ENCODE measurements at places on chromosomes 6 and 20.

- no peak for DNase-seq
These were observed 468.5 kb downstream of the KIF16B start for GRCh38 chr20:16104783-16105182.

DNA sequence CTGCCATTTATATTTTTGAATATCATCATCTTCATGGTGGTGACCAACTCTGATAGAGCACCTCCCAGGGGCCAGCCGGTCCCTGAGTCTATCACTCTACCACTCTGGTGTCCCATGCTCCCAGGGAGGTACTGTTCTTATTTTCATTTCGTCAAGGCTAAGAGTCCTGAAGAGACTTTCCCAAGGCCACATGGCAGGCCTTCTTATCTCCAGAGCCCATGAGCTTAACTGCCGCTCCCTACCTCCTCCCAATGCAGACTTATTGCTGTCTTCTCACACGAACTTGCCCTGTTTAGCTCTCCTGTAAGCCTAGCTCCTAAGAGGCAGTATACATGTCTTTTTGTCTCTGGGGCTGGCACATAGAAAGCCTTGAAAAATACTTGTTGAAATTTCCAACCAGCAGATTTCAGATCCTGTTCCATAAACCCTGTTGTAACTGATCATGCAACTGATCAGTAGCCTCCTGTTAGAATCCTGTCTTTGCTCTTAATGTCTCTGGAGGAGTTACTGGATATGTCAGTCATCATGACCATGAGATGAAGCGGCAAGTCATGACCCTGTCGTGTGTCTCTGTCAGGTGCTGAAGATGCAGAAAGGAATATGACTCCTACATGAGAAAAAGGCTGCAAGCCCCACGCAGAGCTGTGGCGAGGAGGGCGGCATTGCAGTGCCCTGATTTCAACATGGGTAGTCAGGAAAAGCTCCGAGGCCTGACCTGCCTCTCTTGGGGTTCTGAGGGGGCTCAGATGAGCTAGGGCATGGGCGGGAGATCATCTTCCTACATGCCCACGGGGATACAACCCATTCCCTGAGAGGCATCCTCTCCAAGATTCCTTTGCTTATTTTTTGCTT is 60.0 kb downstream of the TTI1 start:
- DNase-seq = no peak

DNA sequence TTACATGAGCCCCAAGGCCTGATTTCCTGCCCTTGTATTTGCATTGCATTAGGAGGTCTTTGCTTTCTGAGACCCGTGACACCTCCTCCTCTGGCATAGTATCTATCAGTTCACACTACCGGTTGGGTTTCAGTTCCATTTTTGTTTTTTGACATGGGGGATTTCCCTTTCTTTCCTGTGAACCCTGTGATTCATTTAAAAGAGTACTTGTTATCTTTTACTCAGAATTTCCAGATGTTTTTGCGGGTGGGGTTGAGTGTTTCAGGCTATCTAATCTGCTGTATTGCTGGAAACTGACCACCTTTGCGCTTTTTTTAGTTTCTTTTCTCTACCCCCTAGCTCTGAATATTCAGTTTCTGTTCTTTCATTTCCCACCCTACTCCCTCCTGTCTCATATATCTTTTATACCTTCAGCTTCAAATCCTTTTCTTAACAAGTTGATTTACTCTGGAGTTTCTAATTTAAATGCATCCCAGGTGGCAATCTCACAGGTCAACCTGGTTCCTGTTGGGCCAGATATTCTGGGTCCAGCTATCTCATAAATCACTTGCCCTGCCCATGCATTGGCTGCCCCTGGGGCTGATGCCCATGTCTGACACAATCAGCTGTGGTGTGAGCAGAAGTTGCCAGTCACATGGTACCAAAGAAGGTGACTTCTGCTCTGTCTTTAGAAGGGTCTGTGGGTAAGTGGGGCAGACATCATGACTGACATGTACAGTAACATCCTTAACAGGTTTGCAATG is 14.3 kb upstream of the NCOA3 start:
- DNase-seq = peak; percentile 54

DNA sequence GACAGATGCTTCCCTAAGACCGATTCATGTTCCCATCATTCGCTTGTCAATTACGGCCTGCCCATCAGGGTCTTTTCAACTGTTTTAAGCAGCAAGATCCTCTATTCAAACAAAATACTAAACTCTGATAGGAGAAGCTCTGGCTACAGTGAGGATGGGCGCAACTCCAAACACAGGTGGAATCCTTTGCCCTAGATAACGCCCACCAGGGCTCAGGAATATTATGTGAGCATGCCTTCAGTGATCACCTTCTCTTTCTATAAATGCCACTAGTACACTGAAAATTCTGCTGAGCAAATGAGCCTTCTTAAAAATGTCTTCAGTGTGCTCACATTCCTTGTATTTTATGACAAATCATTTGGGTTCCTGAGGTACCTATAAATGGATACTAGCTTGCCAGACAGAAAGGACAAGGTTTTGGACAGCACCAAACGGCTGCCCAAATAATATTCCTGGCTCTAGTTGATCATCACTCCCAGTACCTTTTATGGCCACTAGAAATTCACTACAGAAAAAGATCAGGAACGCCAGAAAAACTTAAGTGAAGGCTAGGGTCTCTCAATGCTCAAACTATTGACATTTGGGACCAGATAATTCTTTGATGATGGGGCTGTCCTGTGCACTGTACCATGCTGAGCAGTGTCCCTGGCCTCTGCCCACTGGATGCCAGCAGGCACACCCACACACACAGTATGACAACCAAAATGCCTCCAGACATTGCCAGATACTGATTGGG is 13.1 kb downstream of the ZNF217 start:
- DNase-seq = peak; percentile 1

- no peak for DNase-seq
These were observed 130.7 kb downstream of the TFAP2C start for GRCh38 chr20:56759741-56760278.

- DNase-seq = no peak
These were observed 44.9 kb downstream of the HLA-DRA start for GRCh38 chr6:32484614-32484998.

DNA sequence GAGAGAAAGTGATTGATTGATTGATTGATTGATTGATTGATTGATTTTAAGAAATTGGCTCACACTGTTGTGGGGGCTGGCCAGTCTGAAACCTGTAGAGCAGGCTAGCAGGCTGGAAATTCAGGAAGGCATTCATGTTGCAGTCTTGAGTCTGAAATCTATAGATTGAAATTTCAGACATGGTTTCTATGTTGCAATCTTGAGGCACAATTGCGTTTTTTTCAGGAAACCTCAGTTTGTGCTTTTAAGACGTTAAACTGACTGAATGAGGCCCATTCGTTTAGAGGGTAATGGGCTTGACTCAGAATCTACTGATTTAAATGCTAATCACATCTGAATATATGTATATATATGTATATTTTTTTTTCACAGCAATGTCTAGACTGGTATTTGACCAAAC is 106.3 kb downstream of the STXBP5 start:
- DNase-seq = peak; percentile 38

GRCh38 chr6:3350252-3350796 is 91.6 kb downstream of the PSMG4 start:
- DNase-seq = no peak

DNA sequence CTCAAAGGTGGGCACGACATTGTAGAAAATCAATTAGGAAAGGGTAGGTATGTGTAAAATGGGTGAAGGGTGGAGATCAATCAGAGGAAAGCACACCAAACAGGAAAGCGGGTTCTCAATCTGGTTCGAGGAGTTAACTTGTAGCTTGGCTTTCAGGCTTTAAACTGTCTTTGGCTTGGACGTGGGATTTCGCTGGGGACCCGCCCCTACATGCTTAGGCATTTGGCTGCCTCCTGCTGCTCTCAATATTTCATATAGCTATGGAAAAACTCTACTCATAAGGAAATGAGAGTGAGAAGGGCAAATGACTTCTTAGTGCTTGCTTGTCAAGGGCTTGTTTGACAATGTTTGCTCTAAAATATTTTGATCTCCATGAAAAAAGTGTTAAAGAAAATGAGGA is 38.1 kb upstream of the PDE7B start:
- DNase-seq = no peak

DNA sequence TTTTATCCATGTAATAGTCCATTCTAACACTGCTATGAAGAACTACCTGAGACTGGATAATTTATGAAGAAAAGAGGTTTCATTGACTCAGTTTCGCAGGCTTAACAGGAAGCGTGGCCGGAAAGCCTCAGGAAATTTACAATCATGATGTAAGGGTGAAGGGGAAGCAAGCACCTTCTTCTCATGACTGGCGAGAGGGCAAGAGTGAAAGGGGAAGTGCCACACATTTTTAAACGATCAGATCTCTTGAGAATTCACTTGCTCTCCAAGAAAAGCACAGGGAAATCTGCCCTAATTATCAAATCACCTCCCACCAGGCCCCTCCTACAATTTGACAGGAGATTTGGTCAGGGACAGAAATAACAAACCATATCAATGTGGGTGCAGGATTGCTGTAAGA is 859.7 kb downstream of the EPHA7 start:
- DNase-seq = no peak

GRCh38 chr6:30167101-30167500 is 3.8 kb downstream of the TRIM15 start:
- DNase-seq = no peak

DNA sequence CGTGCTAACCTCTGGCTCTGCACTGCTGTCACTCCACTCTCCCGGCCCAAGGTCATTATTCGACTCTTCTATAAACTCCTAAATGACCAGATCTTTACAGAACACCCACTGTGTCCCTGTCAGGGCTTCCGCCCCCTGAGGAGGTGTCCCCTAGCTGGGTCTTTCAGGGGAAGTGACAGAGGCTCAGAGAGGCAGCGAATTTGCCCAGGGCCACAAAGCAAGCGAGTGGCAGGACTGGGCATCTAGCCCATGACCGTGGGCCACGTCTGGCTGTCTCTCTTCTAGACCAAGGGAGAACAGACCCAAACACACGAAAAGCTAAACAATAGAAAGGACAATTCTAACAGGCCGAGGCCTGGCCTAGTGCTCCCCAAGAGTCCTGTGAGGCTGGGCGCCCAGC is 27.4 kb downstream of the FOXF2 start:
- DNase-seq = no peak

- DNase-seq = no peak
These were observed 256.7 kb upstream of the CNR1 start for GRCh38 chr6:88422831-88423230.

DNA sequence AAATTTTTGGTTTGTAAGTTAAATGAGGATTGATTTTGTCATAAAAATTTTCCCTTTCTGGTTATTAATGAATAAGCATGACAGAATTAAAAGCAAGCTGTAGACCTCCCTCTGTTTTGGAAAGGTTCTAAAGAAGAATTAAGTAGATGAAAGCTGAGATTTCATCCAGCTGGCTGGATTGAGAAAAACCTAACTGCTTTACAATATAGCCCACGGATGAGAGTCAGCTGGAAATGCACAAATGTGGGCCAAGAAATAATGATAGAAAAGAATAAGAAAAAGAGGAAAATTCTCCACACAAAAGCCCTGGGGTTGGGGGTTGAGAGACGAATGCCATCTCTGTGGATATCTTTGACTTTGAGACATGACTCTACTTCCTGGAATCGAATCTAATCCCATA is 631.6 kb downstream of the HDGFL1 start:
- no peak for DNase-seq
